Type B pancreatic cell (in vitro differentiated cells): ENCODE measurements at places on chromosomes 6 and 20. TPM values are rescaled to one million over a fixed set of nuclear protein-coding genes. Genes with fewer than 3 reads are reported as not detected.

- no peak overlapping the region for H3K27ac ChIP-seq
- no peak for DNase-seq
- H3K4me3 ChIP-seq: no peak overlapping the region
- H3K27me3 ChIP-seq: no peaks in the 10 kb centered on the region
- no peaks in the 10 kb centered on the region for H3K36me3 ChIP-seq
These were observed 42.1 kb upstream of the SYNCRIP start for GRCh38 chr6:85684809-85685171.

- H3K36me3 ChIP-seq: no peaks in the 10 kb centered on the region
- no peak overlapping the region for H3K27ac ChIP-seq
- H3K27me3 ChIP-seq: peaks cover 4% of the 10 kb centered on the region
- DNase-seq: no peak
These were observed 202.6 kb downstream of the NFATC2 start for GRCh38 chr20:51339721-51340450.

GRCh38 chr6:46789434-46790354 is 3.5 kb upstream of the MEP1A start:
- no peaks in the 10 kb centered on the region for H3K27me3 ChIP-seq
- peak overlapping the region; percentile 73 for H3K27ac ChIP-seq
- H3K4me3 ChIP-seq: no peak overlapping the region
- DNase-seq: no peak

DNA sequence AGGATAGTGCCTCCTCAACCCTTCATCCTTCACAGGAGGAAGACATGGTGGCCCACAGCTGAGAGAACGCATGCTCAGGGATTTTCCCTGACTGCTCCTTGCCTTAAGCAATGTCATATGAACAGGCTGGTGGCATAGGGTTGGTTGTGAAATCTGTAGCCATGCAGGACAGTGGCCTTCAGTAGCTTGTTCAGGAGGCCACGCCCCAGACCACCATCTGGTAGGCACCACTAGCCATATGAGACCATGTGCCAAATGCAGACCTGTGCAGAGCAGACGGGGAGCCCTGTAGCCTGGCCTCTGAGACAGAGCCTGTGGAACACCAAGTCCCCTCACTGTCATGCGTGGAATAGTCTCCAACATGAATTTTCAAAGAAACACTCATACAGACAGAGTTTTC is 76.5 kb downstream of the ADTRP start:
- no peaks in the 10 kb centered on the region for H3K36me3 ChIP-seq
- no peak overlapping the region for H3K27ac ChIP-seq
- H3K27me3 ChIP-seq: no peaks in the 10 kb centered on the region
- peaks cover 8% of the 10 kb centered on the region for H3K4me1 ChIP-seq

DNA sequence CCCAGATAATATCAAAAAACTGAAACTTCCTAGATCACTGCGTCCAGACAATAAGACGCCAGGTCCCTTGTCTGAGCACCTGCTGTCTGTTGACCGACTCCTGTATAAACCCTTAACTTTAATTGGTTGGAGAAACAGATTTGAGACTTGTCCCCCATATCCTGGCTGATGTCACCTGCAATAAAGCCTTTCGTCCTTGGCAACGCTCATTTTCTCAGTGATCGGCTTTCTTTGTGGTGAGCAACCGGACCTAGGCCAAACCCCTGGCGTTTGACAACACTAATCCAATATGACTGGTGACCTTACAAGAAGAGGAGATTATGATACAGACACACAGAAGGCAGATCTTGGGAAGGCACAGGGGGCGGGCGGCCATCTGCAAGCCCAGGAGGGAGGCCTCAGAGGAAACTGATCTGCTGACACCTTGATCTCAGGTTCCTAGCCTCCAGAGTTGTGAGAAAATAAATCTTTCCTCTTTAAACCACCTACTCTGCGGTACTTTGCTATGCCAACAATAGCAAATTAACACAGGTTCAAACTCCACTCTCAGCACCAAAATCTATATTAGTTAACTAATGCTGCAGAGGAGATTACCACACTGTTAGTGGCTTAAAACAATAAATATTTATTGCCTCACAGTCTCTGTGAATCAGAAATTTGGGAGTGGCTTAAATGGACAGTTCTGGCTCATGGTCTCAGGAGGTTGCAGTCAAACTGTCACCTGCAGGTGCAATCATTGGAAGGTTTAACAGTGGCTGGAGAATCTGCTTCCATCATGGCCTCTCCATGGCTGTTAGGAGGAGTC is 178.7 kb downstream of the OTOR start:
- DNase-seq: no peak
- H3K27ac ChIP-seq: no peak overlapping the region
- no peak overlapping the region for H3K4me3 ChIP-seq
- no peaks in the 10 kb centered on the region for H3K27me3 ChIP-seq

DNA sequence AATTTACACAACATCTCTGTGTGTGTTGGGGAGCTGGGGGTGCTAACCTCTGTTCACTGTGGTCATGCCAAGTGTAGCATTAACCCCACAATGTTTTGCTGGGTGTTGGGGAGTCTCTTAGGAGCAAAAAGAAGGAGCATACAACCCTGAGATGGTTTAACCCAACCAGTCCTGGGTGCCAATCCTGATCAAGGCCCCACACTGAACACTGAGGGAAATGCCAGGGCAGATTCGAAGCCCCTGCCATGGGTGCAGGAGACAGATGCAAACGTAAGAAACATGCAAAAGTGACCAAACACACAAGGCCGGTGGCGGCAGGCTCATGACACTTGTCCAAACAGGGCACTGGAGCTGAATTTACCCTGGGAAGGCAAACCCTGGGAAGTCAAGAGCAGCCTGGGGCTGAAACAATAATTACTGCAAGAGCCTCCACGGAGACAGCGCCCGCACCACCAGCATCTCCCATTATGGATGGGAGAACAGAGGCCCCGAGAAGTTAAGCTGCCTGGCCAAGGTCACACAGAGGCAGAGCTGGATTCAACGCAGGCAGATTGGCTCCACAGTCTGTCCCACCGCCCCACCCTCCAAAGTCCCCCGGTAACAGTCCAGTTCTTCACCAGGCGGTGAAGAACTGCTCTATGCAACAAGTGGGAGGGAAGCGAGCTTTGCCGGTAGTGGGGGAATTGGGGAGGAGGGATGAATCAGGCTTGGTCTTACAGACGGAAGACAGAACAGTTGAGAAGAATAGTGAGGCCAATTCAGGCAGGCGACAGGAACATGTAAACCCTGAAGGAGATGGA is 8.5 kb downstream of the ACSS1 start:
- no peak for DNase-seq
- no peak overlapping the region for H3K4me3 ChIP-seq
- H3K4me1 ChIP-seq: peaks cover 34% of the 10 kb centered on the region
- peaks cover 4% of the 10 kb centered on the region for H3K27me3 ChIP-seq
- no peaks in the 10 kb centered on the region for H3K36me3 ChIP-seq

DNA sequence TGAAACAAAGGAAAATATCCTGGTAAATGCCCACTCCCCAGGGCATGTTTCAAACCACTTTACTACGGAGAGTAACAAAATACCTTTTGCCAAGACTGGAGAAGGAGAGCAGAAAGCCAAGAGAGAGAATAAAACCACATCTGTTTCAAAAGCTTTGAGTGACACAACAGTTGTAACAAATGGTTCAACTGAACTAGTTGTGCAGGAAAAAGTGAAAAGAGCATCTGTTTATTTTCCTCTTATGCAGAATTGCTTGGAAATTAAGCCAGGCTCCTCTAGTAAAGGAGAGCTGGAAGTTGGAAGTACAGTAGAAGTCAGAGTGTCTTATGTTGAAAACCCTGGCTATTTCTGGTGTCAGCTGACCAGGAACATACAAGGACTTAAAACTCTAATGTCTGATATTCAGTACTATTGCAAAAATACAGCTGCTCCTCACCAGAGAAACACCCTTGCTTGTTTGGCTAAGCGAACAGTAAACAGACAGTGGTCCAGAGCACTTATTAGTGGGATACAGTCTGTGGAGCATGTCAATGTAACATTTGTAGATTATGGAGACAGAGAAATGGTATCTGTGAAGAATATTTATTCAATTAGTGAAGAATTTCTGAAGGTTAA is 2.6 kb downstream of the TDRD6 start:
- H3K27me3 ChIP-seq: peaks cover 20% of the 10 kb centered on the region
- H3K4me1 ChIP-seq: no peaks in the 10 kb centered on the region
- DNase-seq: no peak
- H3K4me3 ChIP-seq: no peak overlapping the region
- H3K27ac ChIP-seq: no peak overlapping the region

GRCh38 chr20:61520893-61521460 is 268.9 kb downstream of the CDH4 start:
- H3K36me3 ChIP-seq: no peaks in the 10 kb centered on the region
- H3K27ac ChIP-seq: no peak overlapping the region
- peaks cover 8% of the 10 kb centered on the region for H3K4me1 ChIP-seq
- no peak for DNase-seq

GRCh38 chr6:106194949-106195921 is 109.1 kb downstream of the PRDM1 start:
- peak overlapping the region; percentile 99 for H3K27ac ChIP-seq
- no peak for DNase-seq
- peaks cover 13% of the 10 kb centered on the region for H3K4me1 ChIP-seq
- H3K36me3 ChIP-seq: peaks cover 18% of the 10 kb centered on the region
- H3K27me3 ChIP-seq: no peaks in the 10 kb centered on the region

DNA sequence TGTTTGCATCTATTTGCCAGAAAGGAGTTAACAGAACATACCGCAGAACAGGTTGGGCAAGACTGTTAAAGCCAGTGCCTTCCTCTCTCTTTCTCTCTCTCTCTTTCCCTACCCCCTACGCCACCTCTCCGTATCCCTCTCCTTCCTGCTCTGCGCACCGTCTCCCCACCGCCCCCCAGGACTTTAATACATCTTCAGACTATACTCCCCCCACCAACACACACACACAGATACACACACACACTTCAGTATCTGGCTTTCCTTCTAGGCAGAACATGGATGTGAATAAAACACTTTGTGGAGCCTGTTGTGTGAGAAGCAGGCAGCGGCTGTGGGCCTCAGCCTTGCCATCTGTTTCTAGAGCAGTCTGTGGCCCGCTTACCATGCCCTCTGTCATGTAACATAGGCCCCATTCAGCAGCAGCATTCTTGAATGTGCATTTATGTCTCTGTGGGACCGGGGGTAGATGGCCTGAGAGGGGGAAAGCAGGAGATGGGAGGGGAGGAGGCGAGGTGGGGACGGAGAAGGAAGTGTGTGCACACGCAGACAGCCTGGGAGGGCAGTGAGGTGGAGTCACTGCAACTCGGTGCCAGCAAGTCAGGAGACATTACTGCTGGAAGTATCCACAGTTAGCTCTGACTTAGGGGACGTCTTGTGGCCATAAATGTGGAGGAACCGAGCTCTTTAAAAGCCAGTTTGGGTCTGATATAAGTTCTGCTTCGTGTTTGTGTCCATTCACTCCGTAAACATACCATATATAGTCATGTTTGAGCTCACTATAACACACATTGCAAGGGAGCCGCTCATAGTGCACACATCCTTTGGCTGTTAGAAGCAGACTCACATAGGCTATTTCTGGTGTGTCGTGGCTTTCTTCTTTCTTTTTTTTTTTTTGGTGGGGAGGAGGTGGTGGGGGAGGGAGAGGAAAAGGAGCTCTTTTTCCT is 38.4 kb downstream of the RREB1 start:
- H3K36me3 ChIP-seq: peaks cover 7% of the 10 kb centered on the region
- peaks cover 68% of the 10 kb centered on the region for H3K4me1 ChIP-seq
- no peak for DNase-seq

DNA sequence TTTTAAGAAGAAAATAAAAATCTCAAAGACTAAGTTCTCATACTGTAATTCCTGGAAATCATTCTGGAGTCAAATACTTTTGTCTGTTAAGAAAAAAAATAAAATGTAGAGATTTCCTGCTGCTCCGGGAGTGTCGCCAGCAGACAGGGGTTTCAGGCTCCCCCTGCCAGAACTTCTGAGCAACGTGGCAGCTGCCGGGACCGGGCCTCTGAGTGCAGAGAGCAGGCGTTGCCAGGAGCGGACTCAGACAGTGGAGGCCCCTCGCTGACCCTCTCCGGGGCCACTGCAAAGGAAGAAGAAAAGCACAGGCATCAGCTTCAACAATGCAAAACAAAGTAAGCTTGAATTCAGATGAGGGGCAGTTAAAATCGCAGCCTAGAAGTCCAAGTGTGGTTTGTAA is 95.5 kb downstream of the THBS2 start:
- no peaks in the 10 kb centered on the region for H3K36me3 ChIP-seq
- no peak overlapping the region for H3K4me3 ChIP-seq
- H3K4me1 ChIP-seq: no peaks in the 10 kb centered on the region
- no peak overlapping the region for H3K27ac ChIP-seq

RNF144B gene
- total RNA-seq: 10.8 and 19.4 TPM in 2 replicates

ZSCAN9 gene
- total RNA-seq: 16.5 and 27.1 TPM in 2 replicates

AIF1 gene
- total RNA-seq: 0.59 and 3.8 TPM in 2 replicates

SLC44A4 gene
- total RNA-seq: 8.8 and 10.6 TPM in 2 replicates

NR2E1 gene
- total RNA-seq: 0.26 TPM in 1 of 2 replicates, not detected in the other

RAD21L1 gene
- not detected in 2 replicates for total RNA-seq
